GDM1 (cell line): ENCODE measurements at places on chromosomes 2 and 18.

- no peak for DNase-seq
These were observed 26.0 kb upstream of the BCL2L11 start for GRCh38 chr2:111094691-111095090.

GRCh38 chr2:15556311-15556930 is 4.7 kb downstream of the NBAS start:
- no peak for DNase-seq

DNA sequence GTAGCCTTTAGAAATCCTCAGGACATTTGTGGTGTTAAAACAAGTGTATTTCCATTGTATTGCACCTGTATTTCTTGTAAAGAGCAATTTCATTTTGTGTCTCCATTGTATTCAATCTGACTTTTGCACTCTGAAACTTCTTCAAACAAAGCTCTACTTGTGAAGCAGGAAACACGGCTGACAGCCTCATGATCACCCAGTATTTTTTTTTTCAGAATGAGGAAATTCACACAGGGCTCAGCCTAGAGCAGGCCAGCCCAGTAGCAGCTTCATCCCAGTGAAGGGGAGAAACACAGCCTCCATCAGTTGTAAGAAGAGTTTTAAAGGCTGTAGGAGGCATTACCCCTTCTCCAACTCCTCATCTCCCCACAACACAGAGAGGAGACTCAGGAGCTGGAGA is 175.9 kb upstream of the KLHL29 start:
- no peak for DNase-seq

GRCh38 chr2:64594226-64594989 is 59.3 kb downstream of the SERTAD2 start:
- no peak for DNase-seq

DNA sequence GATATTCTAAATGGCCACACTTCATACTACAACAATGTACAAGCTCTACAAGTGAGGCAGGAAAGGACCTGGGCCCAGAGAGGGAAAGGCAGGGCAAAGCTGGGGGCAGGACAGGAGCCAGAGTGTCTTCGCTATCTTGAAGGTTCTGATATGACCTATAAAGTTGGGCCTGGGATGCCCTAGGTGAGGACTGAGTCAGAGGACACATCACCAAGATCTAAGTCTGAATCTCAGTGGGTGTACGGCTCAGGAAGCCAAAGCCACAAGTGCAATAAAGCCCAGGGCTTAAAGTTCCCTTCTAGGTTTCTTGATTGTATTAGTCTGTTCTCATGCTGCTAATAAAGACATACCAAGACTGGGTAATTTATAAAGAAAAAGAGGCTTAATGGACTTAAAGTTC is 219.1 kb downstream of the ALK start:
- DNase-seq = no peak

DNA sequence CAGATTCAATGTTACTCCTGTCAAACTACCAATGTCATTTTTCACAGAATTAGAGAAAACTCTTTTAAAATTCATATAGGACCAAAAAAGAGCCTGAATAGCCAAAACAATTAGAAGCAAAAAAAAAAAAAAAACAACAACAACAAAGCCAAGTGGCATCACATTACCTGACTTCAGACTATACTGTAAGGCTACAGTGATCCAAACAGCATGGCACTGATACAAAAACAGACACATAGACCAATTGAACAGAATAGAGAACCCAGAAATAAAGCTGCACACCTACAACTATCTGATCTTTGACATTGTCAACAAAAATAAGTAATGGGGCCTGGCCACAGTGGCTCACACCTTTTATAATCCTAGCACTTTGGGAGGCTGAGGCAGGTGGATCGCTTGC is 53.2 kb downstream of the TAF4B start:
- no peak for DNase-seq

GRCh38 chr18:54924948-54925347 is 34.3 kb downstream of the CCDC68 start:
- no peak for DNase-seq

GRCh38 chr2:126637386-126637785 is 18.6 kb upstream of the GYPC start:
- DNase-seq = no peak

- no peak for DNase-seq
These were observed 130.4 kb downstream of the RNF144A start for GRCh38 chr2:7047661-7048060.

DNA sequence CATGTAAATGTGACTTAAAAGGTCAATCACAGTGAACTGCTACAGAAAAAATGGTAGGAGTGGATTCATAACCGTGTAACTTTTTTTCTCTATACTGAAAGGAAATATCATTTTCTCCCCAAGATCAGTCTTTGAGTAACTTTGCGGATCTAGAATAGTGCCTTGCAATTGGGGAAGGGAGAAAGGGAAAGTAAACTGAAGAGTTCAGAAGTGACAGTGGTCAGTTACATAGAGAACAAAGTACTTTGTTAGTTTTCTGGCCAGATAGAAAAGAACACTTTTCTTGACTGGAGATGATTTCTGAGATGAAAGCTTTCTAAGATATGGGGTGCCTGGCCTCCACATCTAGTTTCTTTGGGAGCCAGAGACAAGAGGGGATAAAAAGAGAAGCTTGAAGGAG is 26.6 kb downstream of the PARD3B start:
- no peak for DNase-seq

DNA sequence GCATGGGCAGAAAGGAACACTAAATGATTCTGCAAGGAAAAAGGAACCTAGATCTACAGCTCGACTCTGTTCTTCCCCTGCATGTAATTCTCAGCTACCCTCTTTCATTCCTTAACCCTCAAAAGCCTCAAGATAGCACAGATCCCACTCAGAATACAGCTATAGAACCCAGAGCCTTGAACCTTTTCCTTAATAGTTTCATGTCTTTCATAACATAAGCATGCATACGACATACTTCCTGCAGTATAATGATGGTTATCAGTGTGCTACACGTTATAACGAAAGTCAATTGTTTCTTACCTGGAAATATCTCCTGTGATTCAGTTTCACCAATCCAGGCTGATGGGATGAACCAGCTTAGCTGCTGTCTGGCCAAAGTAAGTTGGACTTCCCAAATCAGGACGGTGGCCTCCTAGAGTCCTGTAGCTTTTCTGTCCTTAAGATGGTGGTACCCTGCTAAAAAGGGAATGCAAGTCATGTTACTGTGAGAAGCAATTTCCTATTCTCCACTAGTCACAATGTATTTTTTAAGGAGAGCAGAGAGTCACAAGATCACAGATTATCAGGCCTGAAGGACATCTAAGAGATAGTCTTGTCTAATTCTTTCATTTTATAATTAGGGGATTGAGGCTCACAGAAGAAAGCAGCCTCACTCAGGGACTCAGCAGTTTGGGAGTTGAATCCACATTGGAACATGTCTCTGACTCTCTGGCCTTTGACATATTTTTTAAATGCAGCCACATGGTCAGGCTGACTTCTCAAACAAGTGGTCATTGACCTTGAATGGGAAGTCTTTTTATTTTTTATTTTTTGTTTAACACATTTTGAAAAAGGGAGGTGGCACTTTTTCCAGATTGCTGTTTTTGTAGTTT is 41.8 kb downstream of the CYRIA start:
- no peak for DNase-seq

DNA sequence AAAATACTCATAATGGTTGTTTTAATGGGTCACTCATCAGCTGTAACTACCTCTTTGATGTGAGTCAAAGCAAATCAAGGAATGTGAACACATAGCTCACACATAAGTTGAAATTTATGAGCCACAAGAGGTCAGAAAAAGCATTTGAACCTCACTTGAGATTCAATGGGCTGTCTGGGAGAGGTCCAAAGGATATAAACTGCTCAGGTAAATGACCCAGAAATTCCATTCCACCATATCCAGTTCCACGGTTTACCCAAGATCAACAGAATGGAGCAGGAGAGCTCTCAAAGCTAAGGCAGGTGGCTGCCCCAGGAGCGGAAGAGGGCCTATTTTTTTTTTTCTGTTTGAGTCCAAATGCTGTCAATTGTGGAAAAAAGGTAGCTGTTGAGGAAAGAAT is 464.1 kb downstream of the TNS1 start:
- DNase-seq = no peak

- no peak for DNase-seq
These were observed 745.3 kb downstream of the SATB2 start for GRCh38 chr2:198712485-198712884.

DNA sequence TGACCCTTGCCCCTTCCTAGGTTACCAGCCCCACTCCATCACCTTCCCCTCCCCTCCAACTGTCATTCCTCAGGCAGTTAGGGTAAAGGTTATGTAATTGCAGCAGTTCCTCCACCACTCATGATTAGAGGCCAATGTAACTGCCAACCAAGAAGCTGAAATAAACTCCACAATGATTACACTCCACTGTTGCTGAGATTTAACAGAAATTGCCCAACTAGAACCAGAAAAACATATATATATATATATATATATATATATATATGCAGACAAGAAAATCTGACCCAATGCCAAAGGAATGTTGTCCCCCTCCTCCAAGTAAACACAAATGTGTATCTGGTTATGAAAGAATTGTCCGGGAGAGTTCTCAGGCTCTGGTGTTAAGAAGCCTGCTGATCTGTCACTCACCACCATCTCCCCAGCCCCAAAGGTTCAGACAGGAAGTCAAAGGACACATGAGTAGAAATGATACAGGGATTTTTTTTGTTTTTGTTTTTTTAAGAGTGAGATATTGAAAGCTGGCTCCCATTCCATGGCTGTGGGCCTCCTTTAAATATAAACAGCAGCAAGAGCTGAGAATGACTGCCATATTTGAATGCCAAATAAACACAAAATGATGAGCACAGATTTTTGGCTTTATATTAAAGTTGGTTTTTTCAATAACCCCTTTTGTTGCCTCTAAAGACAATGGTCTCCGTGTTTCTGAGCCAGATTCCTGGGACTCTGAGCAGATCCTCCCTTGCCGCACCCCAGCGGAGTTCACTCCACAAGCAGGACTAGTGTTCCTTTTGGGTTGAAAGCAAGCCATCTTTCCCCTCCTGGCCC is 127.2 kb upstream of the MAPRE2 start:
- DNase-seq = no peak

GRCh38 chr18:34710458-34710914 is 388 bp downstream of the DTNA start:
- DNase-seq = no peak

GRCh38 chr18:74951165-74951760 is 257.7 kb downstream of the PTGR3 start:
- DNase-seq = no peak

GRCh38 chr2:45316576-45317338 is 294.3 kb downstream of the SRBD1 start:
- DNase-seq = no peak

- no peak for DNase-seq
These were observed 145.9 kb downstream of the CALCRL start for GRCh38 chr2:187302116-187302515.

DNA sequence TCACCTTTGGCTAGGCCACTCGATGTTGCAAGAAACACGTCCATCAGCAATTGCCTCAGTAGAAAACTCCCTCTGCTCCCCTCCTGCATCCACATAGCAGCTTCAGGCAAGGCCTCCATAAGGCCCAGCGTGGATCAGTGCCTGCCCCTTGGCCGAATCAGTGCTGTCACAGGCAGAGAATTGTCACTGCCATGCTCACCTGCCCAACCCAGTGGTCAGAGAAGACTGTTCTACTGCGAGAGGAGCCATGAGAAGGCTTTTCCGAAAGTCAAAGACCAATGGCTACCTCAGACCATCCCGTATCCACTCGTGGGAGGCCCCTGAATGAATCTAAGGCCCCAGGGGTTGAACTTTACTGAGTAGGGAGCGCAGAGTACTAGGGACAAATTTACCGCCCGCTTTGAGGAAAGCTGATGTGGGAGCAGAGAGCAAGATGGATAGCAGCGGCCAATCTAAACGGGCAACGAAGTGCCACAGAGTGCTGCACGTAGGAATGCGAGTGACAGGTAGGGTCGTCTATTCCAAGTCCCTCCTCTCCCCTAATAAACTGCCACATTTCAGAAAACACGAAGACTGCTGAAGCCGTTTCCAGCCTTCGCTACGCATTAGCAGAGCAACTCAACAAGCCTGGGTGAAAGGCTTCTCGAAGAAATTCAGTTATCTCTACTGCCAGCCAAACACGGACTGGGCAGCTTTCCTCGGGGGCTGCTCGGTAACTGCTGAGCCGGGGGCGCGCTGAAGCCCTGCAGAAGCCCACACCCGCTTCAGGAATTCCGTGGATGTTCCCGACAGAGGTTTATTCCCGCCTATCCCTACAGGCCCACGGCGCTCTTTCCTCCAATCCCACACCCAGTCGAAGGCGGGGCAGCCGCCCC is 968 bp upstream of the RALBP1 start:
- DNase-seq = no peak

GRCh38 chr2:100391735-100392515 is 25.5 kb downstream of the CHST10 start:
- no peak for DNase-seq

DNA sequence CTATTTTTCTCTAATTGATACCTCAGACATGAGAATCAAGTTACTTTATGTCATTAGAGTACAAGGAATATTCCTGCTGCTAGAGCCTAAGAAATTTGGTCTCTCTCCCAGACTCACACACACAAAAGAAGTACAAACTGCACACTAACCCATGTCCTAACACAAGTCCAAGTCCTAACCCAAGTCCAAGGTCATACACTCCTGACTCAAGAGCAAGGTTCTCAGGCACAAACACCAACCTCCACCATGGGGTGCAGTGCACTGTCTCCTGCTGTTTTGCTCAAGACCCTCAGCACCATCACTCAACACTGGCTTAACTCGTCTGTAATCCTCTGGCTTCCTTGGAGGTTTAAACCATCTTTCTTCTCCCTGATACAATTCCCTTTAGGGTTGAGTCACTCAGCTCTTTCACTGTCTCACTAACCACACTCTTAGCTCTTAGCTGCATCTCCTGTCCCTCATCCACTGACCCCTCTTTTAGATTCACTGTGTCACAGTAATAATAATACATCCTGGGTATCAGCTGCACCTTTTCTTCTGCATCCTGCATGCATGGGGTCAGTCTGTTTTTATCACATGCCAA is 129.8 kb downstream of the BCL2L11 start:
- no peak for DNase-seq
